Effector memory CD4-positive, alpha-beta T cell (primary cell): ENCODE measurements at places on chromosomes 11 and 22.

DNA sequence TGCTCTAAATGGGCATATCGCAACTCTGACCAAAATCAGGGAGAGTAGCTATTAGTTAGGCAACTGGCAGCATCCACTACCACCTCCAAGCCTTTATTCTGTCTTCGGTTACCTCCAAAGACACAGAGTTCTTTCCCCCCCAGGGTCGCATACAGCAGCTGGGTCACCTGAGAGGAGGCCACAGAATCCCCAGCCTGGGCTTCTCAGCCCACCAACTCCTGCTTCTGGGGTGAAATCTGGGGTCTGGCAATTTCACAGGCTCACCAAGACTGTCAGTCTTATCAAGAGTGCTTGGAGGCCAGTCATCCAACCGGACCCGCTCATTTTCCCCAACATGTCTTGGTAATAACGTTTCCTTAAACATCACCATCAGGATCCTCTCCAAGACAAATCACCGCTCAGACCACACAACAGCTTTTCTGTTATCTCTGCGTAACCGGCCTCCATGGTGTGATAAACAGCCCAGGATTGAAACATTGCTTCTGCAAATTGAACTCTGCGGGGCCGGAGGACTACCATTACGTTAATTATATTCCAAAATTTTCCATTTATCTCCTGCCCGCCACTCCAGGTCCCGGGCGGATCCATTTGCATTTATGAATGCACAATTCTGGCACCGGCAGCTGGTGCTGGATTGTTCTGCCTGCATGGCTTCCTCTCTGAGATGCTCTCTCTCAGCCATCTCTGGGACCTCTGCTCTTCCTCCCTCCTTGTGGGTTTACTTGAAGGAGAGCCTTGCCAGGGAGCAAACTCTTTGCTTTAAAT, 35.6 kb downstream of the RTL6 start:
- DNase-seq: no peak

DNA sequence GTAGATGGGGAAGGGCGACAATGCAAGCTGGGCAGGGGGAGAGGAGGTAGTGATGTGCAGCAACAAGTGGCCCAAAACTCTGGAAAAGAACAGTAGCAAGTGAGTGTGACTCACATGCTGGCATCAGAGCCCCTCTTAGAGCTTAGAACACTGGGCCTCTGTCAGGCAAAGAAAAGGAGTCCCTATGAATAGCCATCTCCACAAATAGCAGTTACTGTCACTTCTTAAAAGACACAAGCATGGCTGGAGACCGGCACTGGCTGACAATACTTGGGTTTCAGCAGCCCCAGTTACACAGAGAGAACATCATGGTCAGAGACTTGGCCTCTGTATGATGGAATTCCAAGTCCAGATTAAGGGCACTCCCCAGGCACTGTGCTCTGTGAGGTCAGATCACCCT, 58.2 kb downstream of the PRCP start:
- DNase-seq: no peak

GRCh38 chr11:73866586-73866996, 10.1 kb downstream of the COA4 start:
- DNase-seq: no peak

DNA sequence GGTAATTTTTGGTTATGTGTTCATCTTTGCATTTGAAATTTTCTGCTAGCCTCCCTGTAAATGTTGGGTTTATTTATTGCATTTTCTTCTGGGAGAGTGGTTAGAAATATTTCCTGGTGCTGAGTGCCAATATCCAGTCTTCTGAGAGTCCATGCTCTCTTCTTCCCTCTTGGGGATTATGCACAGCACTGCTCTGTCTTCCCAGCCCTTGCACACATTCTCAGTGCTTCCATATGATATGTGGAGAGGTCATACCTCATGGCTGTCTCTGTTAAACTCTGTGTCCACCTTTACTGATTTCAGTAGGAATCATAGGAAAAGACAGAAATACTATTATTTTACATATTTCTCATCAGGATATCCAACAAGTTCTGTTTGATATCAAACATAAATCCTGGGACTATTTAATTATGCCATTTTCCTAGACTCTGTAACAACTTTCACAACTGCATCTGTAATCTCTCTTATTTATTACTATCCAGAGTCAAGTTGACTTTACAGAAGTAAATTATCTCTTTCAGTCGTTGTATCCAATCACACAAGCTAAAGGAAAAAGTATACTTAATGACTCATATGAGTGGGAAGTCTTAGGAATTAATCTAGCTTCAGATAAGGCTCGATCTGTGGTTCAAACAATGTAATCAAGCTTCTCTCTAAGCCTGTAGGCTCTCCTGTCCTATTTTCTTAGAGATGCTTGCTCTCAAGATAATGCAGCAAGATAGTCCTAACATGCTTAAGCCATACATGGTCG, 2.7 kb upstream of the NXPE1 start:
- DNase-seq: no peak

- no peak for DNase-seq
Measured at GRCh38 chr11:1867381-1867780, 14.5 kb downstream of the LSP1 start.

- DNase-seq: no peak
Measured at GRCh38 chr11:103529181-103529684, 420.0 kb downstream of the DYNC2H1 start.

DNA sequence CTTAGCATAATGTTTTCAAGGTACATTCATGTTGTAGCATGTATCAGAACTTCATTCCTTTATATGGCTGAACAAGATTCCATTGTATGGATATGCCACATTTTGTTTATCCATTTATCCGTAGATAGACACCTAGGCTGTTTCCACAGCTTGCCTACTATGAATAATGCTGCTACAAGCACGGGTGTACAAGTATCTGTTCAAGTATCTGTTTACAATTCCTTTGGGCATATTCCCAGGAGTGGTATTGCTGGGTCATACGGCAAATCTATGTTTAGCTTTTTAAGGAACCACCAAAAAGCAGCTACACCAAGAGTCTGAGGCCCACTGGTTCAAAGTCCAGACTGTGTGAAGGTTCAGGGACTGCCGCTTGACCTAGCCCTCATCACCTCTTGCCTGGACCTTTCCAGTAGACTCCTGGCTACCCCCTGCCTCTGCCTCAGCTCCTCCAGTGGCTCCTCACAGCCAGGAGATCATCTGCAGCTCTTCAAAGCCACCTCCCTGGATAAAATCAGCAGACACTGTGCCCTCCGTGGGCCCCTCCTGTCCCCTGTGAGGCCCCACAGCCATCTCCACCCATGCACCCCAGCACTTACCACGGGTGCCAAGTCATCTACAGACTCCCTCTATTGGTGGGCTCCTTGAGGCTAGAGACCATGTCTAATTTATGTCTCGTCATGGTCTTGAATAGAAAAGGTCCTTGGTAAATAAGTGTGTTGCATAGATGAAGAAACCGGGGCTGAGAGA, 160.3 kb downstream of the MN1 start:
- no peak for DNase-seq

- no peak for DNase-seq
Measured at GRCh38 chr11:72899238-72899637, 85.0 kb downstream of the ATG16L2 start.

DNA sequence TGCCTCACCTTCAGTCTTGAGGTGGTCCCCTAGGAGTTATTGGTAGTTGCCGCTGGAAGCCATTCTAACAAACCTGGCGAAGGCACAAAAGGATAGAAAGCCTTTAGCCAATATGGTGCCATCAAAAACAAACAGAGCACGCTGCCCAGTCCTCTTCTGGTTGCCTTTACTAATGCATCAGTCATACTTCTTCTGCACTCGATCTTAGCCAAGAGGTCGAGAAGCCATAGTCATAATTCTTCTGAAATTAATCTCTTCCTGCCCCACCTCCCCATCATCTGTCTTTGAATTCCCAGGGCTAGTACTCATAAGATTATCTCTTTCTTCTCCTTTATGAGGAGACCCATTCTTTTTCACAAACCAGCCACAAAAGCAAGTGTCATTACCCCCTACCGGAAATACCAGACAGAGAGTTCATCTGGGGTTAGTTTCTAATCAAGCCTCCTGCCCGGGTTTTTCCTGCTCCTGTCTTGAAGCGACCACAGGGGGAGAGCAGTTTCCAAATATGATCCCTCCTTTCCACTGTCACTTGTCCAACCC, 21.4 kb upstream of the EHF start:
- DNase-seq: no peak

GRCh38 chr11:114478768-114479167, 39.5 kb downstream of the REXO2 start:
- no peak for DNase-seq

GRCh38 chr22:29359469-29359868, 28.9 kb downstream of the AP1B1 start:
- no peak for DNase-seq

- DNase-seq: no peak
Measured at GRCh38 chr11:93432247-93432646, 101.7 kb downstream of the DEUP1 start.
